Effector memory CD8-positive, alpha-beta T cell (primary cell): ENCODE measurements at places on chromosomes 3 and 15.
A peak's percentile ranks its signal among the peaks of the same experiment; 100 is the strongest.

- no peak overlapping the region for H3K27ac ChIP-seq
- no peak for DNase-seq
- peaks cover 6% of the 10 kb centered on the region for H3K4me1 ChIP-seq
- H3K36me3 ChIP-seq, result no peaks in the 10 kb centered on the region
- H3K4me3 ChIP-seq, result no peak overlapping the region
Measured at GRCh38 chr3:142965581-142965980, 2.1 kb upstream of the PAQR9 start.

DNA sequence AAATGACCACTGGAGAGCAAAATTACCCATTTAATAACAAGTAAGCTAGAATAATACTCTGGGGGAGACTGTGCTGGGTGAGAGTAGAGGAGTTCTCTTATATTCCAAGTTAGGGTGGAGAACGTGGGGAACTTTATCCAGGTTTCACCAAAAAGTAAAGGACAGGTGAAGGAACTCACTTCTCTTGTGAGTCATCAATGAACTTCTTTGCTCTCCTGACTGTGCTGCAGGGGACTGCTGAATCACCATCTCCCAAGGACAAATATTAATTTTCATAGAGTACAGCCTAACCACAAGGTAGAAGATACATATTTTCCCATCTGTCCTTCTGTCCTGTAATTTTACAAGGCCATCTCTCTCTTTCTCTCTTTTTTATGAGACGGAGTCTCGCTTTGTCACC lies 8.3 kb upstream of the PDCD6IP start:
- H3K36me3 ChIP-seq, result no peaks in the 10 kb centered on the region
- H3K27ac ChIP-seq, result no peak overlapping the region
- H3K4me1 ChIP-seq, result no peaks in the 10 kb centered on the region
- peaks cover 5% of the 10 kb centered on the region for H3K27me3 ChIP-seq

DNA sequence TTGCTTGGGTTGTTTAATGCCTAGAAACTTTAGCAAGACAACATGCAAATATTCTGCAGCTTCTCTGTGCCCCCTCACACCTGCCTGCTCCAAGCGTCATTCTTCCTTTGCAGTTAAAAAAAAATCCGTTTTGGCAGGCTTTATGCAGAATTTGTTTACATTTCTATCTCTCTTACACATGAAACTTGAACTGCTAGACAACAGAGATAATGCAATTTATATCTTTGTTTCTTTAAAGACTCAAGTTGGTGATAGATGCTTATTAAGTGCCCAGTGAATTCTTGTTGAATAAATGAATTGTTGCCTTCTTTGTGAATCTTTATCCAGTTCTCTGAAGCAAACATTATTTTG lies 53.2 kb downstream of the CHST2 start:
- H3K4me3 ChIP-seq, result no peak overlapping the region
- H3K4me1 ChIP-seq, result peaks cover 29% of the 10 kb centered on the region
- DNase-seq, result no peak

GRCh38 chr15:77466521-77466920 lies 45.8 kb downstream of the HMG20A start:
- peak overlapping the region; percentile 10 for H3K27ac ChIP-seq
- no peak overlapping the region for H3K4me3 ChIP-seq
- DNase-seq, result no peak
- H3K27me3 ChIP-seq, result no peaks in the 10 kb centered on the region

DNA sequence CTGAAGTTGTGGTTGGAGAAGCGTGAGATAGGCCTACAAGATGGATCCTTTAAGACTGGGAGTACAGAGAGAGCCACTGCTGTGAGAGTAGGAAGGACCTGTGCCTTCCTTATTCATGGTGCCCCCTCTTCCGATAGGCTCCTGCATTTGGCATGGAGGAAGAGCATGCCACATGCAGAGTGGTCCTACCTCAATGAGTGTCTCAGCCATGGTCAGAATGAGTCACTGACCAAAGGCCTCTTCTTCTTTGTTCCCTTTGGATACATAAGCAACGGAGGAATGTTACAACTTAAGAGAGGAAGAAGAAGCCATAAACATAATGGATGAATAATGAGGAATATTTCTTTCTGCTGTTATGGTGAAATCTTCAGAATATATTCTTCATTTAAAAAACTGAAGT lies 681.2 kb upstream of the GRM7 start:
- no peaks in the 10 kb centered on the region for H3K36me3 ChIP-seq
- H3K27me3 ChIP-seq, result no peaks in the 10 kb centered on the region
- DNase-seq, result no peak
- H3K4me1 ChIP-seq, result no peaks in the 10 kb centered on the region
- H3K4me3 ChIP-seq, result no peak overlapping the region

DNA sequence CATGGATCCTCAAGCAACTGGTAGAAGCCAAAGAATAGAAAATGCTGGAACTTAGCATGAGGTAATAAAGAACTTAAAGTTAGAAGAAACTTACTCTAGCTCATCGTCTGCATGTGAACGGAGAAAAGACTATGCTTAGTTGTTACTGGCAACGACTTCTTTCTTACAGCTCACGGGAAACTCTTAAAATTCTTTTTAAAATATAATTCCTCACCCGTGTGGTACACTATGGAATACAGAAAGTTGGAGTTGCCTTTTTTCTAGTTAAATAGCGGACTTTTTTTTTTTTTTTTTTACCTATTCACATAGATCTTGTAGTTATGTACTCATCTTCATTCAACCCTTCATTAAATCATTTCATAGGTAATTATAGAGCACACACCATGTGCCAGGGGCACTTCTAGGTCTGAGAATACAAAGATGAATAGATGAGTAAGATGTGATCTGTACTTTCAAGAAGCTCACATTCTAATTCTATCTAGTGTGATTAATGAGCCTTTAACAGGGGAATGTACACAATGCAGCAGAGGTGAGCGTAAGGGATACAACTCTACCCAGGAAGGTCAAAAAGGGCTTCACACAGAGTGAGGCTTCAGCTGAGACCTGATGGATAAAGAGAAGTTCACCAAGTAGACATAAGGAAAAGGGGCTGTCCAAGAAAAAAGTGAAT lies 18.4 kb upstream of the KCNMB2 start:
- no peak overlapping the region for H3K4me3 ChIP-seq
- no peaks in the 10 kb centered on the region for H3K27me3 ChIP-seq
- no peaks in the 10 kb centered on the region for H3K36me3 ChIP-seq
- DNase-seq, result no peak
- no peak overlapping the region for H3K27ac ChIP-seq
